ENCODE measurements at places on chromosomes 3 and 15.

- DNase-seq = no peak
These were observed 32.7 kb downstream of the SLC12A8 start for GRCh38 chr3:125179884-125180240.

GRCh38 chr15:41860049-41860828, 21.6 kb downstream of the PLA2G4B start:
- DNase-seq = no peak

DNA sequence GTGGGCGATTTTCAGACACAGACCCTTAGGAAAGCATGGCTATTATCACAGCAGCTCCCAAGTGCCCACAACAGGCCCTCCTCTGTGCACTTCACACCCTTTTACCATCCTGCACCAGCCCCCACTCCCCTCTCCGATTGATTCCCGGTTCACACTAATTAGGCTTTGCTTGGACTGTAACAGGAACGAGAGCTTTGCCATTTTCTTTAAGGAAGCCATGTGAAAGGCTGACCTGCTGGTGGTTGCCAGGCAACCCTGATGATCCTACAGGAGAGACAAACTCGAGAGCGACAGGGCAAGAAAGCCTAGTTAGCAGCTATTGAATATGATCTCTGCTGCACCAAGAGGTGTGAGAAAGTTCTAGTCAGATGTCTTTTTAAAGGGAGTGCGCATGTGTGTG, 28.2 kb upstream of the DET1 start:
- no peak for DNase-seq

GRCh38 chr3:101574388-101575112, 570 bp downstream of the PCNP start:
- peak; percentile 54 for DNase-seq

Measured in activated naive CD4-positive, alpha-beta T cell treated with anti-CD3 and anti-CD28 coated beads, Interleukin-2, amount 50 U/mL, for 72 hours (primary cell).